Esophagus mucosa (tissue), 1 donor: ENCODE measurements at places on chromosomes 6 and 20. TPM values are rescaled to one million over a fixed set of nuclear protein-coding genes. Genes with fewer than 3 reads are reported as not detected.
A peak's percentile ranks its signal among the peaks of the same experiment; 100 is the strongest.

HLA-DRB5 gene
- not detected for total RNA-seq

GRCh38 chr6:40436685-40437604, 150.2 kb downstream of the LRFN2 start:
- ATAC-seq, result no peak

- peak; percentile 74 for ATAC-seq
Measured at GRCh38 chr6:31651602-31652191, 764 bp downstream of the BAG6 start.

GRCh38 chr6:5478380-5478779, 217.1 kb downstream of the FARS2 start:
- ATAC-seq, result no peak

GRCh38 chr20:43916073-43916880, 1.6 kb downstream of the TOX2 start:
- ATAC-seq, result no peak

EMILIN3 gene
- total RNA-seq, result 0.12 TPM

EDN3 gene
- 5.9 TPM for total RNA-seq

DNA sequence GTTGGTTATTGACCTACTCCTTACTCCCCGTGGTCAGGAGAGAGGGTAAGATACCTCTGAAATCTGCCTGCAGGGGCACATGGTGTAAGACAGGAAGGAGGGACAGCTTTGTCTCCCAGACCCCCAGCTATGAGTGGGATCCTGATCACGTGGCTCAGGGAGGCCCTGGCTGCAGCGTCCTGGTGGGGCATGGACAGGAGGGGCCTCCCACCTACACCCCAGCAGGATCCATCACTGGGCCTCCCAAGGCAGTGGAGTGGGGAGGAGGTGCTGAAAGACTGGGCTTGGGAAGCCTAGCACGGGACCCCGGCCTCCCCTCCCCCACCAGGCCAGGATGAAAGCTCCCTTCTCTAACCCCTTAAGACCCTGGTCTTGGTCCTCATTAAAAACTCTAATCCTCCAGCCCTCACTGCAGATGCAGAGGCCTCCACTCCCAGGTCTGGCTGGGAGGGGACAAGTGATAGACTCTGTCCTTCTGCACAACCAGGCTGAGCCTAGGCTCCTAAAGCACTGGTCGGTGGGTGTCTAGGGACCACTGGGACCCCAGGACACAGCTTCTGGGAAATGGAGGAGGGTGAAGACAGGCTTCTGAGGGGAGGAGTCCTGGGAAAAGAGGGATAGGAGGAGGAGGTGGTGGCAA, 29.6 kb upstream of the VEGFA start:
- no peak for ATAC-seq

TCEA2 gene
- 6.8 TPM for total RNA-seq
